ENCODE measurements at places on chromosomes 11 and 22. TPM values are rescaled to one million over a fixed set of nuclear protein-coding genes. Genes with fewer than 3 reads are reported as not detected.

DNA sequence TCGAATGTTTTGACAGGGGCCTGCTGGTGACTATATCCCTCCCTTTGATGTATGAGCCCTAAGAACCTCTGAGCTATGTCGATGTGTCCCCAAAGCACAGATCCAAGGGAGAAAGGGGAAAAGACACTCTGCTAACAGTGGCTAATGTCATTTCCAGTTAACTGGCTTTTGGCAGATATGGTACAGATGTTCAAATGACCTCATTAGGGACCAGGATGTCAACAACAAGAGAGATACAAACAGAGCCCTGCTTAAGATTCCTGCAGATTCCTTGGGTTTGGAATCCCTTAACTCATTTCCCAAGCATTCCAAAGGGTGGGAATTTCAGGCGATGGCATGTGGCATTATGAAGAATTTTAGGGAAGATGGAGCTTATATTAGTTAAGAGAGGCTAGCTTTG lies 517.3 kb downstream of the SOX6 start:
- no peak for DNase-seq

GRCh38 chr22:46406791-46407190 lies 71.3 kb downstream of the TRMU start:
- DNase-seq: peak; percentile 38

DNAJC24 gene
- 8.5 TPM for polyA plus RNA-seq

- DNase-seq: peak; percentile 27
Measured at GRCh38 chr22:37748659-37749058, 51.8 kb downstream of the TRIOBP start.

DEFB131B gene
- polyA plus RNA-seq: not detected

MORC2 gene
- polyA plus RNA-seq: 15.8 TPM

OR8A1 gene
- polyA plus RNA-seq: not detected

DNA sequence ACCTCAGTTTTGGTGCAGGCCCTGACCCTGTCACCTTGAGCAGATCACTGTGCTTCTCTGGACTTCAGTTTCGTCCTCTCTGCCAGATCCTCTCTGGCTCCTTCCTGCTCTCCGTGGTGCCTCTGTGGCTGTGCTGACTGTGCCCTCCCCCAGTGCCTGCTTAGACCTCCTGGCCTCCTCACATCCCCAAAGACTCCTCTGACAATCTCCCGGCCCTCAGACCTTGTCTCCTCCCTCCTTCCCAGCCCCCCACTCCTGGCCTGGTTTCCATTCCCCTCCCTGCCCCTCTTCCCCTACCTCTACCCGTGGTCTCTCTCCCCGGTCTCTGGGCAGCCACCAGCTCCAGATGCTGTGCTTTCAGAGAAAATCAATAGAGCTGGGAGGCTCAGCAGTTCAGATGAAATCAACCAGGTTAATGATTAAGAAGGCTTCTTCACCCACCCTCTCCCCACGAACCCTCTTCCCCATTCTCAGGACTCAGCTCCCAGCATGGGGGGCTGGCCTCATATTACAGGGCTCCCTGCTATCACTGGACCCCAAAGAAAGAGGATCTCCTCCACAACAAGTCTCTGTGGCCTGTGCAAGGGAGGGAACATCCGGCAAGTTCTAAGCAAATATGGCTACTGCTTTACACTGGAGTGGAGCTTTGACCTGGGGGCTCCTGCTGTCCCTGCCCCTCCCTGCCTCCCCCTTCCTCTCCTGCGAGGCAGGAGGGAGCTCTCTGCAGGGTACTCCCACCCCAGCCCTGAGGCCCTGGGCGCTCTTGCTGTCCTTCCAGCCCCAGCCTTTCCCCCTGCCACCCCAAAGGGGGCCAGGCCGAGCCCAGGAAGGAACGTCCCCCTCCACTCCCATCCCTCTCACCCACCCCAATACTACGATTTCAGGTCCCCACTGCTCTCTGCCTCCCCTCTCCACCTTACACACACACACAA lies 8.5 kb downstream of the BACE1-AS start:
- DNase-seq: no peak

KCNK7 gene
- polyA plus RNA-seq: 0.18 TPM

DNA sequence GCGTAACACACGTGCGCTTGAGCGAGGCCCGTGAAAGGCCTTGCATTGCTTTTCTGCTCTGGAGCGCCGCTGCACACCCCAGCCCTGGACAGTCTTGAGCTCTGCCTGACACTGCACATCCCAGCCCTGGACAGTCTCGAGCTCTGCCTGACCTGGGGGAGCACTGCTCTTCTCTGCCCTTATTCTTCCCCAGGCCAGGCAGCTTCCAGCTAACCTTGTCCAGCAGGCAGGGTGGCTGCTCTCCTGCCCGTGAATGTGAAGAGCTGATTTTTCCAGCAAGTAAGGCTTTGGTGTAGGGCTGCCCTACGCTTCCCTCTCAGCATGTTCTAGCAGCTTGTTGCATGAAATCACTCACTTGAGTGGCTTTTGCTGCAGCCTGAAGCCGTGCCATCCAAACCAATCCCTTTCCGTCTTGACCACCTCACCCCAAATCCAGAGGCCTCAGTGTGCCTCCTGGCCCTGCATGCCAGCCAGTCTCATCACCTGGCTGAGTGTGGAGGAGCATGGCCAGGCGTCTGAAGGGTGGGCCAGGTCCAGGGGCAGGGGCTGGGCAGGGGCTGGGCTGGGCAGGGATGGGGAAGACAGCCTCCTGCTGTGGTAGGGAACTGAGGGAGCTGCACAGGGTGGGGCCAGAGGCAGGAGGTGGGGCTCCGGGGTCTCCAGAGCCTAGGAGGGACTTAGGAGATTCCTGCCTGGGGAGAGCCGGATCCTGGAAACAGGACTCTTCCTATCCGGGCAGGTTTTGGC lies 89.5 kb upstream of the B3GAT1 start:
- no peak for DNase-seq

DNA sequence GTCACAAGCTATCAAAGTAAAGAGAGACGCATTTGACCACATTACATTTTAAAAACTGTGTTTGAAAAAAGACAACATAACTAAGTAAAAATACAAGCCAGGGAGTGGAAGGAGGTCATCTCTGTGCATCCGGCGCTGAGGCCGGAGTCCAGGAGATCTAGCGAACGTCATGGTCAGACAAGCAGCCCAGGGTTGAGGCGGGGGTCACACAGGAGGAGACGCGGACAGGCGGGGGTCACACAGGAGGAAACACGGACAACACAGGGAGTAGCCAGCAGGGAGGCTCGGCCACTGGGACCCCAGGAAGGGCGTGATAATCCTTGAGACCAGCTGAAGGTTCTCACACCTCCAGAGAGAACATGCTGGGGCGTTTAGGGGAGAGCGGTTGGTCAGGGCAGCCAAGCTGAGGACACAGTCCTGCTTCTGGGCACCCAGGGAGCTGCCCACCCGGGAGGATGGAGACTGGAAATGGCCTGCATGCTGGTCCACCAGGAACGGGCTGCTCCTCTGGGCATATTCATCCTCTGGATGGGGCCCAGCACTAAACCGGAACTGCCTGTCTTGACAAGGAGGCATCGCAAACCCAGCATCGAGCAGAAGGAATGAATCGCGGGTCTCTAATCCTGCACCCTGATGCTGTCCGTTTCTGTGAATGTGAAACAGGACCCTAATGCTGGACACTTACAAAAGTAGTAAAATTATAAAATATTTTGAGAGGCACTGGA lies 40.9 kb upstream of the MUC5AC start:
- DNase-seq: no peak

ABTB2 gene
- polyA plus RNA-seq: 3.7 TPM

DNA sequence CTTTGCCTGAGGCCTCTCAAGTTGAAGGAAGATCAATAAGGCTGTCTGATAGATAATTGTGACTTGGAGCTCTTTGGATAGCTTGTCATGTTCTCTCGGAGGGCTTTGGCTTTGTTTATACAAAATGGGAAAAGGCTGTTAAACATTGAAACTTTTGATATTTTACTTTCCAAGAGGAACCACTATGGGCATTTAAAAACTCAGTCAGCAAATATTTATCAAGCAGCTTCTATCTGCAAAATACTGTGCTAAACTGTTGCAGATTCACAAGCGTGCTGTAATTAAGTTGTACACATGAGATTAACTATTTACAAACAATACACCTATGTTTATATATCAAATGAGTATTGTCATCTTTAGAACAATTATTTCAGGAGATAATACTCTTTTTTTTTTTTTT lies 34.5 kb upstream of the SORL1 start:
- DNase-seq: no peak

- no peak for DNase-seq
Measured at GRCh38 chr11:118172356-118172755, 4.1 kb downstream of the SCN2B start.

WNT11 gene
- polyA plus RNA-seq: 2.9 TPM

DNA sequence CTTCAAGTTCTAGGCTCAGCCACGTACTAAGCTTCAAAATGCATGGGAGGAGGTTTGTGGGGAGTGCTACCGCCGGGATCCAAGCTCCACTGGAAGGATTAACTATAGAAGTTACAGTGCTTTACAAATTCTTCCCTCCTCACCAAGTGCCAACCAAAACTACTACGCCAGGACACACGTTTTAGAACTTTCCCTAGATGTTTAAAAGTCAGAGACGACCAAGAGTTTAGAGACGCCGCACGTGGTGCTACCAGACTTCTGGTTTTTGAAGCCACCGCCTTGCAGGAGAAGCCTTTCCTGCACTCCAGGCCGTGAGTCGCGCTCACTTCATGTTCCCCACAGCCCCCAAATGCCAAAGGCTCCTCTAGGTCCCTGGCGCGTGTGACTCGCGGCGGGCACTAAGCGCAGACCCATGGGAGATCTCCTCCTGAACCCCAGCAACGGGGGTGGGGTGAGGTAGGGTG lies 734 bp downstream of the SNU13 start:
- DNase-seq: peak; percentile 36

ART5 gene
- 1.1 TPM for polyA plus RNA-seq

DNA sequence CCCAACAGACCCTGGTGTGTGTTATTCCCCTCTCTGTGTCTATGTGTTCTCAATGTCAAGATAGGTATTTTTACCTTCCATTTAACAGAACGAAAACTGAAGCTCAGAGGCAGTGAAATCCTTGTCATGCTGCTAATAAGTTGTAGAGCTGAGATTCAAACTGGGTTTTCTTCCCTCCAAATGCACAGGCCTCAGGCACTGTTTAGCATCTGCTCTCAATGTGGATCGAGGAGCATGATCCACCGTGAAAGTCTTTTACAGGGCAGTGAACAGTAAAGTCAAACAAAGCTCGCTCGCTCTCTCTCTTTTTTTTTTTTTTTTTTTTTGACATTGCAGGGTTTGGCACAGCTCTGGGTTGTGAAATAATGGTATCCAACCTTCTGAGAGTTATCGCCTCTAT lies 401.0 kb upstream of the SYN3 start:
- DNase-seq: no peak

DNA sequence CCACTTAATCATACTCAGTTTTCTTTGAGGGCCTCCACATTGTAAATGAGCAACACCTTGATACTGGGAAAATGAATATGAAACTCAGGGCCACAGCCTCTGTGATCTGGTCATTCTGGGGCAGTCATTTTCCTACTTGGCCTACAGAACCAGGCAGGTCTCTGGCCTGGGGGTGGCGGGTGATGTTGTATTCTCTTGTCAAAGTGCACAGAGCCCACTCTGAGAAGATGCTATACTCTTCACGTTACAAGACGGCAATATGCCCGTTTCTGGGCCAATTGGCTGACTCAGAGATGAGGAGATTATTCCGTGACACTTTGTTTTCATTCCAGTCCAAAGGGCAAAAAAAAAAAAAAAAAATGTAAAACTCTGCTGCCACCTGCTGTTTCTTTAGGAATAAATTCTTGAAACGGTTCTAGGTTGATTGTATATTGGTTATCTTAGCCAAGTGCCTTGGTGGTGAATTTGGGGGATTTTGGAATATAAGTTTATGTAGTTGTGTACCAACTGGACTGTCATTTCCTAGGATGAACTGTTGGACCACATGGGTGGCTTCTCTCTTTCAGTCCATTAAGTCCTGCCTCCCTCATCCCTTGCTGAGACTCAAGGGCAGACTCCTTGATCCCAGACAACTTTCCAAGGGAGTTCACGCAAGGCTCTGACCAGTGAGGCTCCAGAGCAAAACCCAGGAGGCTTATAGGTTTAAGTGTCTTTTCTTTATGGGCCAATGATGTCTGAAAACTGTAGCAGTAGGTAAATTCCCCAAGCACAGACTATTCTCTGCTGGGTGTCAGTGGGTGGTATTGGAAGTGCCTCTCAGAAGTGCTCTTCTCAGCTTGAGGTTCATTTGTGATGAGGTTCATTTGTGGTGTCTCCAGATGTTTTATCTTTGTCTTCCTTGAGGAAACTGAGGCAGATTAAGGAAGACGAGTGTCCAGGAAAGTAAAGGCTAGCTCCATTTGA lies 18.2 kb downstream of the ADM start:
- peak; percentile 57 for DNase-seq

GRCh38 chr11:119145551-119145950 lies 3.3 kb upstream of the ABCG4 start:
- DNase-seq: no peak

RPUSD4 gene
- polyA plus RNA-seq: 12.0 TPM

RAB39A gene
- polyA plus RNA-seq: not detected

- peak; percentile 43 for DNase-seq
Measured at GRCh38 chr11:70099578-70100279, 21.6 kb downstream of the ANO1 start.

DNA sequence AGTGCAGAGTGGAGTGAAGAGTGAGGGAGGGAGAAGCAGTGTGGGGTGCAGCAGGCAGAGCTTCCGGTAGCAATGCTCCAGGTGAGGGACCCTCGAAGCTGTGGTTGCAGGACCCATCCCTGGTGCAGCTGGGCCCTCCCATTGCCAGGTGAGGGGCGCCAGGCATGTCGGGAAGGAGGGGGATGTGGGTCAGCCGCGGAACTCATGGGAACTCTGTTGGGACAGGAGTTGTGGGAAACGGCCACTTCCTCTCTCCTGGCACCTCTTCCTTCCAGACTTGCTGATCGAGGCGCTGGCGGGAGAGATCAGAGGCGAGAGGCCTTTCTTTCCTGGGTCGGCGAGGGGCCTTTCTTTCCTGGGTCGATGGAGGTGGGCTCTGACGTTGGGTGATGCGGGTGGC lies 48.5 kb downstream of the TPCN2 start:
- DNase-seq: no peak

RFPL3 gene
- not detected for polyA plus RNA-seq

RHBDD3 gene
- 20.8 TPM for polyA plus RNA-seq

APOBEC3G gene
- 6.2 TPM for polyA plus RNA-seq

EXPH5 gene
- polyA plus RNA-seq: 0.41 TPM

DNA sequence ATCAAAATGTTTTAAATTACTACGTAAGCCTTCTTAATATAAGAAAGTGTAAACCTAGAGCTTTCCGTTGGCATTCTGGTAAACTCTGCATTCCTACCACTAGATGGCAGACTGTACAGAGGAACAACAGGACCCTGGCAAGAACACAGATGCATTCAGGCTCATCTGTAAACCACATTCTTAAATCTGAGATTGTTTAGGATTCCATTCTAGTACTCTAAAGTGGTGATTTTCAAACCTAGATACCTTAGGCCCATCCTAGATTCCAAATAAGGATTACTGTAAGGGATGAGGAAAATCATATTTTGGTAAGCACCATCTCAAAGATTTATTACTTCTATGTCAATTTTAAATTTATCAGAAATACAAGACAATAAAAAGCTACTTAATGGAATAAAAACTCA lies 26.9 kb downstream of the PICALM start:
- no peak for DNase-seq

- DNase-seq: no peak
Measured at GRCh38 chr11:44978961-44979331, 28.3 kb upstream of the TP53I11 start.

- no peak for DNase-seq
Measured at GRCh38 chr22:47617186-47617585, 854.7 kb downstream of the TBC1D22A start.
